ENCODE measurements at places on chromosomes 7 and 10.
A peak's percentile ranks its signal among the peaks of the same experiment; 100 is the strongest.

GRCh38 chr7:51070151-51070550 lies 246.5 kb downstream of the COBL start:
- no peak for DNase-seq

DNA sequence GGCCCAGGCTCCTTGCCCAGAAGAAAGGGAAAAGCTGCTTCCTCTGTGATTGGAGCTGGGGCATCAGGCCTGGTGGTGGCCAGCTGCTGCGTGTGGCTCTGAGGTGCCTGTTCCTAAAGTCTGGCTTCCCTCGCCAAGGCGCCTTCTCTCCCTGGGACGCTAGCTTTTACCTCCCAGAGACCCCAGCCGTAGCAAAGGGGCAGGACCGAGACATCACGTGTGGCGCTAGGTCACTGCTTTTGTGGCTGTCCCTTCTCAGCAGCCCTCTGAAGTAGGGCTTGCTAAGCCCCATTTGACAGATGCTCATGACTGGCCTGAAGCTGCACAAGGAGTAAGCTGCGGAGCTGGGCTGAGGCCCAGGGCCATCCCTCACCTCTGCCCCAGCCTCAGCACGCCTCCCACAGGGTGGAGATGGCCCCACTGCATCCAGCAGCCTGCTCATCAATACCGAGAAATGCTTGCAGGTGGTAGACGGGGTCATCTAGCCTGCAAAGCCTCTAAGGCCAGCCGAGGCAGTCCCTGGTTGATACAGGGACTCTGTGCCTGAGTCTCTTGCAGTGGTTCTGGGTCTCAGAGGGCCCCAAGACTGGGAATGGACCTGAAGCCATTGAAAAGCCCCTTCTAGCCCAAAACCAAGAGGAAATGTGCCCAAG lies 171.2 kb downstream of the LCOR start:
- DNase-seq, result no peak

GRCh38 chr10:62037166-62037831 lies 135.8 kb downstream of the ARID5B start:
- DNase-seq, result peak; percentile 88

GRCh38 chr10:49081547-49082275 lies 33.6 kb downstream of the VSTM4 start:
- DNase-seq, result peak; percentile 59

DNA sequence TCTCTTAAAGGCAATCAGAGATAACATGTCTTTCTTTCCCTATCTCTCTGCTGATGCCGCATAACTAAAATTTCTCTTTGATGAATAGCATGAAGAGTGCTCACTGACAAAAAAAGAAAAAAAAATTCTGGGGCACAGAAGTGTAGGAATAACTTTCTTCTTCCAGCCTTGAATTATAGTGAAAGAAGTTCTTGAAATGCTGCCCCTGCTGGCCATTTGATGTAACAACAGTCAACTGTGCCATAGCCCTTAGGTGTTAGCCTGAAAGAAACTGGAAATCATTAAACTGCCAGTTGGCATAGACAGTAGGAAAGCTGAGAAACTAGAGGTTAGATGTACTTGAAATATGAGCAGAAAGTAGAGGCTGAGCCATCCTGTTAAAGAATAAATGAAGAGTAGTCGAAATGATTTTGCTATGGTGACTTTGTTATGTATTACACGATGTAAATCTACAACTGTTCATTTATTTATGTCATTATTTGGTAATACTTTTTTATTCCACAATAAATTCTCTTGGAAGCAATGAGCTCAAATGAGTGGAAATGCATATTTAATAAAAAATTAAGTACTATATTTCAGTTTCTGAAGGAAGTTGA lies 48.3 kb upstream of the FAM171A1 start:
- peak; percentile 69 for DNase-seq

DNA sequence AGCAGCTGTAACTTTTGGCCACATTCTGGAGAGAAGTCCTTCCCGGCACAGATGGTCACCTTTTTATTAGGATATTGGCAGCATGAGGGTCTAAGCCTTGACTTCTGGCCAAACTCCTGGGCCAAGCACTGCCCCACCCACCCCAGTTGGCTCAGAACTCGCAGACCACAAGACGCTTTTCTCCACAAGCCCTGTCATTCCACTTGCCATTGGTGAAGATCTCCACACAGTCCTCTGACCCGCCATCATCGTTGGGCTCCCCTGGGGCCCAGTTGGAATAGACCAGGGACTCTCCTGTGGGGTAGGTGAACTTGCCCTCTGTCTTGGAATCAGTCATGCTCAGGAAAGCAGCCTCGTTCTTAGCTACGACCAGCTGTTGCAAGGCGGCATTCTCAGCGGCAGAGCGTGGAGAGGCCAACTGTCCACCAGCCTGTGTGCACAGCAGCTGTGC lies 11.2 kb downstream of the SFTPD start:
- no peak for DNase-seq

GRCh38 chr10:21740989-21741388 lies 207.0 kb downstream of the MLLT10 start:
- DNase-seq, result peak; percentile 31

GRCh38 chr7:159114096-159114495 lies 30.6 kb downstream of the VIPR2 start:
- DNase-seq, result no peak

DNA sequence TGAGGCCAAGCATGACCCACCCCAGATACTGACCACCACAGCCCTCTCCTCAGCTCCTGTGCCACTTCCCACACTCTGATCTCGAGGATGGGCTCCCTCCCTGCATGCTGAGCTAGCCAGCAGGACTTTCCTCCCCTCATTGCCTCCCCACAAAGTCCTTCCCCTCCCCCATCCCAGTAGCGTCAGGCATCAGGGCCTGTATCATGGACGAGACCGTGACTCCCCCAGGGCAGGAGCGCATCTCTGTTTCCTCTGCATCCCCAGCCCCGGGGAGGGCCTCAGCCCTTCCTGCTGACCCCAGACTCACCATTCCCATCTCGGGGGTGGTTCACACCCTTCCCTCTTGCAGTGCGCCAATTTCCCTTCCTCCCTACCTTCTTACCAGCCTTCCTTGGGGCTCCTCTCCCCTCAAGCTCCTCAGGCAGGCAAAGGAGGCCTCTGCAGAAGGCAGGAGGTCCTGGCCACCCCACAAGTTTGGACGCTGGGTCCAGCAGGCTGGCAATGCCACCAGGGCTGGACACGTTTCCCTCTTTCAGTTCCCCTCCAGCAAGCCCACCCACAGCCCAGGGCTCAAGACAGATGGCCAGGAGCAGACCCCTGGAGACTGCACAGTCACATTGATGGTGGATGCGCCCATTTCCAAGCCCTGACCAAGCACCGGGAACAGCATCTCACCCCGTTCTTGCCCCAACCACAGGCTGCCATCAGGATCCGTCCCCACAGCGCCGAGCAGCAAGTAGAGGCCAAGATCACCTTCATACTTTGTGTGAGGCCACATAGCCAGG lies 36.5 kb downstream of the GRID1 start:
- no peak for DNase-seq

DNA sequence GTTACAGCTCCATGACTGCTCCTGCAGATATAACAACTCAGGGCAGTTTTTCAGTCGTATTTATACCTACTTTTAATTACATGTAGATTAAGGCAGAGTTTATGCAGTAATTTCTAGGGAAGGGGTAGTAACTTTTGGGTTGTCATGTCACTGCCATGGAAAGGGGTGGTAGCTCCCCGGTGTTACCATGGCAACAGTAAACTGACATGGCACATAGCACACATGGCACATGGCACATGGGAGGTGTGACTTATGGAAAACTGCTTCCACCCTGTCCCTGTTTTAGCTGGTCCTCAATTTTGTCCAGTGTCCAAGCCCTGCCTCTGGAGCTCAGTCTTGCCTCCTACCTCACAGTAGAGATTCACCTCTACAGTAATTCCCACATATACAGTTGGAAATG lies 3.9 kb upstream of the TOMM7 start:
- no peak for DNase-seq

GRCh38 chr10:62692085-62692484 lies 112.4 kb upstream of the ADO start:
- no peak for DNase-seq

GRCh38 chr7:6162650-6163366 lies 109.6 kb downstream of the CYTH3 start:
- DNase-seq, result no peak

DNA sequence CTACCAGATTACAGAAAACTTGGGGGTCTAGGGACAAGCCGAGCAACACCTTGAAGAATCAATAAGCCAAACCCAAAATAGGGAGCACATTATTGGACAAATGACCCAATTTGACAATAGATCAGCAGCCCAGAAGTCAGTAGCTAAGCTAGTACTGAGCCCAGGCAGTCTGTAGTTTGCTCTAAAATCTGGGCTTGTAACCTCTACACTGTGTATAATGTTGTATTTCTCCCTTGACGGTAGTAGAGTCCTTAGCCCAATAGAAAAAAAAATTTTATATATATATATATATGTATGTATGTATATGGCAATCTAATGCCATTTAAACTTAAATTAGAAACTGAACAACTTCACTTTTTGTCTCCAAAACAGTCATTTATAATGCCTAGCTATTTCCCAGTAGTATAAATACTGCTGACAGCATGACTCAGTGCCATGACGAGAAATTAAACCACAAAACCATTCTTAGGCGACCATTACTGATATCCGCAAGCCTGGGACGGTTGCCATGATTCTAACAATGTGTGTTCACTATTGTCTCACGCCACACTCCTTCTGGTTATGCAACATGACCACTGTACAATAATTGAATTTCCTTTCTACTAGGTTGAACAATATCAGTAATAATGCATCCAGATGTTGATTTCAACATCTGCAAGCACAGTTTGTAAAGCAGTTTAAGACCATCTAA lies 110.5 kb downstream of the IPMK start:
- peak; percentile 95 for DNase-seq

DNA sequence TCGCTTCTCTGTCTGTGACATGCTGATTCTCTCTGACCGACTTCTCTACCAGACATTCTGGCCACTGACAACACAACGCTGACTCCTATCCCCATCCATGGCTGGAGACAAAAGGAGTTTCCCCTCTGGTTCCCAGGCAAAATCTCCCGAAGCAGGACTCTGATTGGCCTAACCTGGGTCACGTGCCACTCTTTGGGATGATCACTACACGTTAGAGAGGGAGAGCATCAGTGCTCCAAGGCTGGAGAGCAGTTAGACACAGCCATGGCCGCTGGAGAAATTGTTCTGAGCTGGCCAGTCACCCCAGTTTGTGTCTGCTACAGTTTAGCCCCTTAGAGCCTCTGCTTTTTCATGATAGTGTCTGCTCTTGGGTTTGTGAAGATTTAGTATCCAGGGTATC lies 38.9 kb downstream of the ADAMTS14 start:
- no peak for DNase-seq

DNA sequence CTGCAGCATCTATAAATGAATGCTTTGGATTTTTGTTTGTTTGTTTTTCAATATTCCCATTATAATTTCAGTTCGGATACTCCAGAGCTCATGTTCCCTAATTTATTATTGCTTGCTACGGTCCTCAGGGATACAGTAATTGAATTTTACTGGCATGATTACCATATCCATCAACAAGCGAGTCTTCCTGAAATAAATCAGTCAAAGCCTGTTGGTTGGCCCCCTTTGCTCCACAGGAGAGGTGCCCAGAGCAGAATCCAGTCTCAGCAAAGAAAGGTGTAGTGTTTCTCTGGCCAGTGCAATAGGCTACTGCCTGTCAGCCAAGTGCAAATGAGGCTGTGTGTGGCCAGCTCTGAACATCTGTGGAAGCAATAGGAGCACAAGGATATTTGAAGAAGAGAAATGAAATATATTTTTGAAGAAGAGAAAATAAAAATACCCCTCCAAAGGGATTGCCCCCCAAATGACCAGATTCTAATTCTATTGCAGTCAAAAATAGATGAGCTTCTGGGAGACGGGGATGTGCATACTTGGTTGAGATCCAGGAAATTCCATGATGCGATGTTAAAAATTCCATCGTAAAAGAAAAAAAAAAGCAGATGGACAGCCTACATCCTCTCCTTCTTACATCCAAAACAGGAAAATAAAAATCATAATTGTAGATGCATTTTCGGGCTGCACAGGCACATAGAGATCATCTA lies 18.1 kb downstream of the TRIL start:
- DNase-seq, result no peak

DNA sequence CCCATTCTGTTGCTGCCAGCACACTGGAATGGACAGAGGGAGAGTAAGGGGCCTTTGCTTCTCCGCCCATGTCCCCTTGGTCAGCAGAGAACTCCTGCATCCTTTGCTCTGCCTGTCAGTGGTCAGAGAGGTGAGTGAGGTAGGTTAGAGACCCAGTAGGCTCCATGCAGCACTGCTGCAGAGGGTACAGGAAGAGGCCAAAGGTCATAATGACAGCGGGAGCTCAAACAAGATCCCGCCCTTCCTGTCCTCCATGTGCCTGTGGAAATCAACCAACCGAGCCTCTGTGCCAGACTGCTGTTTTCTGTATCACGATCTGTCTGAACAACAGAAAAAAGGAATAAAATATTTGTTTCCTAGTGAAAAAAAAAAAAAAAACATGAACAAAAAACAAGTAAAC lies 81.4 kb downstream of the ZNF33B start:
- DNase-seq, result no peak

- no peak for DNase-seq
Observed at GRCh38 chr10:42304341-42304740, 334.0 kb downstream of the ZNF33B start.

DNA sequence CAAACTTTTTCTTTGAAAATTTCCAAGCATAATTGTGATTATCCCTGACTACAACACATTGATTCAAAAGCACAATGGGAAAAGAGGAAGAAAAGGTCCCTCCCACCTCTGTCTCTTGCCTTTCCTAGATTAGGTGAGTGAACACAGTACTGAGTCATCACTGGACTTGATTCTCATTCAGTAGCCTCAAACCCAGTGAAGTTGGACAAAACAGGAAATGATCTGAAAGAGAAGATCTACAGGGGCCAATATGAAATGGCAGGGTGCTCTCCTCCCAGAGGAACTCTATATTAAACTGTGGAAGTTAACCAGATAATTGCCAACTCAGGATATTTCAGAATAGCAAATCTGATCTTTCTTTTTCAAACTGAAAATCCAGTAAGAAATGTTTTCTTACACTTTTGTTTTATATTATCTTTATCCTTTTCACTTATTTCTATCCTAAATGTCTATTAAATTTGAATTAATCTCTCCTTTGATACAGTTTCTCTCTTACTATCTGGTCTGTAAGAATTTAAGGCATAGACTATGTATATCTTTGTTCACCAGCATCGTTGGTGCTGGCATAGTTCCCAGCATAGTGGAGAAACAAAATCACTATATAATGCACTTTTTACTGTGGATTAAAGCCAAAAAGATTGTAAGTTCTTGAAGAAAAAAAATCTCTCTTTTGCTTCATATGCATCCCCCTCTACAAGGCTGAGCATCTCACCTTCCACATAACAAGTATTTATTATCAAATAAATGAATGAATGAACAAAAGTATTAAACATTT lies 41.4 kb upstream of the IKZF1 start:
- DNase-seq, result no peak

Measured in choroid plexus epithelial cell (primary cell).